Breast epithelium (tissue), 4 donors: ENCODE measurements at places on chromosomes 4 and X. TPM values are rescaled to one million over a fixed set of nuclear protein-coding genes. Genes with fewer than 3 reads are reported as not detected.

Gene TBX22
- not detected for total RNA-seq

Gene HAND2
- 12.8 TPM for total RNA-seq

Gene STATH
- total RNA-seq = not detected

Gene ASMT
- not detected for total RNA-seq

Gene PALLD
- 186 TPM for total RNA-seq

Gene ZNF157
- total RNA-seq = not detected

Gene ZFYVE28
- total RNA-seq = 14.1 TPM

Gene PRICKLE3
- total RNA-seq = 13.3 TPM

Gene WDR19
- 65.6 TPM for total RNA-seq

Gene ITGB1BP2
- total RNA-seq = 1.6 TPM

Gene PAGE3
- not detected for total RNA-seq

Gene PAGE1
- not detected for total RNA-seq

Gene LRBA
- total RNA-seq = 93.7 TPM
